ENCODE measurements at places on chromosomes 1 and 21. TPM values are rescaled to one million over a fixed set of nuclear protein-coding genes. Genes with fewer than 3 reads are reported as not detected.

CAPN9 gene
- 0.41 TPM for polyA plus RNA-seq

DNA sequence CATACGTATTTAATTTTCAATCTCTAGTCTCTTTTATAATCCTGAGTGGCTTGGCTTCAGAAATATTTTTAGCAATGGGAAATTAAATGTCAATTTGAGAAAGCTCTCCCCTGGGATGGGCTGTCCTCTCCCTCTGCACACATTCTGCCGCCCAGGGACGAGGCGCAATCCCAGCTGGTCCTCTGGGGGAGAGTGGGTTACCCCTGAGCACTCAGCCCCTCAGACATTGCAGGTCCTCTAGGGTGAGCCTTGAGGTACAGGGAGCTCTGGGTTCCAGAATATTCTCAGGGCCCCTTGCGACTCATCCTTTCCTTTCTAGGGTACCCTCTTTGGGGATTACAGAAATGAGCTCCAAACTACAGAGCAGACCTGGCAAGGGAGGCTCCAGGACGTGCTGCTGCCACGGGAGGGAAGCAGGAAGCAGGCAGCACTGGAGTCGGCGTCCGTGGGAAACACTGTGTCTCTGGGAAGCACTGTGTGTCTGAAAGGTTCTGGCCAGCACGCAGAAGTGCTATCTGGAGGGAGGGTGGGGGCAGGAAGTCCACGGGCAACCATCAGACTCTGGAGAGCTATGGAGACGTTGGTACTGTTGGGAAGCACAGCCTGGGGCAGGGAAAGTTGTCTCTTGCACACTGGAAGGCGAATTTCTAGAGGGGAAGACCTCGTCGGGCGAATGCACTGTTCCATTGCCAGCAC, 343.3 kb upstream of the VAMP3 start:
- no peak for DNase-seq

GRCh38 chr1:11355559-11356475, 82.8 kb downstream of the UBIAD1 start:
- DNase-seq: no peak

COL11A1 gene
- 70.1 TPM for polyA plus RNA-seq

GRCh38 chr1:100943533-100943932, 47.6 kb downstream of the SLC30A7 start:
- DNase-seq: no peak

WDR77 gene
- polyA plus RNA-seq: 35.7 TPM

MARK1 gene
- 12.9 TPM for polyA plus RNA-seq

Data from muscle of arm (tissue), 14 donors.